ENCODE measurements at places on chromosomes 12 and 14.

DNA sequence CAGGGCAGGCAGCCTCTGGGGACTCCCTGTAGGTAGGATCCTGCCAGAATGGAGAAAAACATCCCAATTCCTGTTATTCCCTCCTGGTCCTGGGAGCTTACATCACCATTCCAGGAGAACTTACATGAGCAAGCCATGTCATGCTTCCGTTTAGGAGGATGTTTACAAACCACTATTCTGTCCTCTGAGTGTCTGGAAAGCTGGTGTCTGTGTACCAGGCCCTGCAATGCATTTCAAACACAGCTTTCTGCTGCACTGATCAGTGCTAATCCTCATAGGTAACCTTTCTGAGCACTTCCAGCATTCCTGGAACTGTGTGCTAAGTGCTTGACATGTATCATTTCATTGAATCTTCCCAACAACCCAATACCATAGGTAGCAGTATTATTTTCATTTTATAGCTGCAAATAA lies 19.8 kb upstream of the MAP1LC3B2 start:
- no peak for DNase-seq

DNA sequence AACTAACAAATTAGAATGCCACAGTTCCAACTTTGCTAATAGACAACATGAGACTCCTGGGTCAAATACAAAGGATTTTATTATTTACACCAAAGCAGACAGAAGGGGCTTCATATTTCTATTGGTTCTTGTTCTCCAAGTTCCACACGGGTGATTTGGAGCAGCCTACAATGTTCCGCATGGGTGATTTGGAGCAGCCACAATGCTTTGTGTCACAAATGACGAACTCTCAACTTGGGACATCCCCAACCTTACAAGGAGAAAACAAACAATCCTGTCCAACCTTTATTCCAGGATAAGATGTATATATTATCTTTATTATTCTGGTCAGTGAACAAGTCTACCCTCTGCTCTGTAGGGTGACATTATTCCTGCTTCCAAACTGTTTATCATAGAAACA lies 694.3 kb upstream of the MGAT4C start:
- no peak for DNase-seq

DNA sequence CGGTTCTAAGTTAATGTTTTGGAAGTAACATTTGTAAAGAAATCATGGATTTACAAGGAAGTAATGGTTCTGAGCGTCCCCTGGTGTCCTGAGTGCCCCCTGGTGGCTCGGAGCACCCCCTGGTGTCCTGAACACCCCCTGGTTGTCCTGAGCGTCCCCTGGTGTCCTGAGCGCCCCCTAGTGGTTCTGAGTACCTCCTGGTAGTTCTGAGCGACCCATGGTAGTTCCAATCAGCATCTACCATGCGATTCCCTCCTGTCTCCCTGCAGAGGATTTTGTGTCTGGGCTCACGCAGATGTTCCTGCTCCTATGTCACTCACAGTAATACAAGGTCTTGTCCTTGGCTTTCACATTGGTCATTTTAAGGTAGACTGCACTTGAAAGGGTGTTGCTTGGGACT lies 1352.9 kb downstream of the TMEM121 start:
- DNase-seq: no peak

- DNase-seq: peak; percentile 14
These were observed 42.0 kb downstream of the GPHB5 start for GRCh38 chr14:63276492-63277342.

- peak; percentile 81 for DNase-seq
These were observed 25.5 kb downstream of the SCARB1 start for GRCh38 chr12:124837958-124838803.

DNA sequence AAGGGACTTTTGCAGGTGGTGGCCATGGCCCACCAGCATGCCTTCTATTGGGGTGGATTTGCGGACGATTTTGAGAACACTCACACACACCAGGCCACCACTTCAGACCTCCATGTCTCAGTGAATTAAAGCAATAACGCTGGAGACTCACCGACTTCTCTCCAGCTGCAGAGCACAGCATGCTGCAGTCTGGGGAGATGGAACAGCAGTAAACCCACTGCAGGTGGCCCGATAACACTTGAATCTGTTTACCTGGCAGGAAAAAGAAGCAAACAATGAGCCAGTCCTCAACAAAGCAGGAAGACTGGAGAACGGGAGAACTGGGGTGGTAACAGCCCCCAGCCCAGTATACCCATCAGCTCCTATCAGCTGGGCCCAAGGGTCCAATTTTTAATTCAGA lies 21.6 kb downstream of the RFC5 start:
- no peak for DNase-seq

- no peak for DNase-seq
These were observed 143.6 kb downstream of the PAWR start for GRCh38 chr12:79547044-79547734.

DNA sequence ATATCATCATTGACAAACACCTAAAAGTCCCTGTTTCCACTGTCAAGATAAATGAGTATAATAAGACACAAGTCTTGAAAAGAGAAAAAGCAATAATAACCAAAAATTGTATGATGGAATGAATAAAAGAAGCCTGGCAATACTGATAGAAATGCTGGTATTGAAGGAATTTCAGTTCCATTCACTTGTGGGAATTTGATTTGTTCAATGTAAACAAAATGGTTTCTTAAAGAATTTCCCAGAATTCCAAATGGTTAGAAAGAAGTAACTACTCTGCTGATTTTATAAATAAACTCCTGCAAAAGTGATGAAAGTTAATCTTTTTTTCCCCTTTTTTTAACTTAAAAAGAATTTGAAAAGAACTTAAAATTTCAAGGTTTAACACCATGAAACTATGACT lies 129.9 kb upstream of the PDZRN4 start:
- no peak for DNase-seq

- DNase-seq: no peak
These were observed 19.0 kb downstream of the RIN3 start for GRCh38 chr14:92532490-92533163.

GRCh38 chr12:10361084-10361483 lies 28.8 kb downstream of the KLRK1 start:
- DNase-seq: no peak

- no peak for DNase-seq
These were observed 40.2 kb upstream of the OTOGL start for GRCh38 chr12:80059102-80059501.

DNA sequence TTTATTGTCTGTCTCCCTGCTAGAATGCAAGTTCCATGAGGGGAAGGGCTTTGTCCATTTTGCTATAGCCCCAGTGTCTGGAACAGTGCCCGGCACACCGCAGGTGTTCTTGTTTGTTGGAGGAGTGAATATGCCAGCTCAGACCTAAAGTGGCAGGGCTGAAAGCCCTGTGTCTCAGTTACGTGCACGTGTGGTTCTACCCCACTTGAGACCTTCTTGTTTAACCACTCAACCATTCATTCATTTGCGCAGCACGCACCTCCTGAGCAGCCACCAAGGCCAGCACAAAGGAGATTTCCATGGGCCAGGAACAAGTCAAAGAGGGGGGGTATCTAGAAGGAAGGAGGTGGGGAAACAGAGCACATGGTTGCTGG lies 338.0 kb upstream of the FKBP4 start:
- DNase-seq: no peak

DNA sequence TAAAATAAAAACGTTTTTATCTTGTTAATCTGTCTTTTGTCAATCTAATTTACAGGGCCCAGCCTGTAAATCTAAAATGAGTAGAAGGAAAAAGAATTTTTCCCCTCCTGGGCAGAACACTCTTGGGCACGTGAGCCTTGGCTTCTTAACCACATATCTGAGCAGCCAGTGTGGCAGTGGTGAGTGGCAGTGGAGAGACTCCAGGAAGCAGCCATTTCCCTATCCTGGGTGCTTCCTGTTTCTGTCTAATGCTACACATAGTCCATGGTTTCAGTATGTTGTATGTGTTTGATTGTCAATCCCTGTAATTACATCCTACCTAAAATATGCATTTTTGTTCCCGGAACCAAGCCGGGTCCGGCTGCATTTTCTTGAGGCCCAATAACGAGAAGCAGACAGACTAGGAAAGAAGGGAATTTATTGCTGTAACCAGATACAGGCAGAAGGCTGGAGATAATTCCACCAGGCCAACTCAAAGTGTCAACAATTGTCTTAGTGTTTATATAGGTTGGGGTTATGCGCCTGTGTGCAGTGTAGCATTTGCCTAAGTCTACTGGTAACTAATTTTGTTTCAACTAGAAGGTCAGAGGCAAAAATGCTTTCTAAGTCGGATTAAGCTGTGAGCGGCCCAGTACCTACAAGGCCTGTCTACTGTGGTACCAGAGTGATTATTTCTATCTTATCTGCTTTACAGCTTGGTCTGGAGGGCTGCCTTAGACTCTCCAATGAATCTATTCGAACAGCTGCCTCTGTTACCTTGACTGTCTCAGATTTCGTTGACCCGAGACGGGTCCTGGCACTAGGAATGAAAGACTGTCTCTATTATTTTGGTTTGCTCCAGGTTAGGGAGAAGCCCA lies 82.4 kb upstream of the RESF1 start:
- DNase-seq: no peak

Measured in cerebellar nuclear complex (tissue), 1 donor.